ENCODE measurements at places on chromosomes 4 and X. TPM values are rescaled to one million over a fixed set of nuclear protein-coding genes. Genes with fewer than 3 reads are reported as not detected.

GRCh38 chr4:2643555-2643954 is 107.1 kb downstream of the FAM193A start:
- no peak for DNase-seq

The H2BW1 gene
- total RNA-seq: not detected

The GPRIN3 gene
- 7.6 TPM for total RNA-seq

The PPP4R3C gene
- total RNA-seq: not detected
